ENCODE measurements at places on chromosomes 16 and 17. TPM values are rescaled to one million over a fixed set of nuclear protein-coding genes. Genes with fewer than 3 reads are reported as not detected.

Gene PROCA1
- 3.5 TPM for polyA plus RNA-seq

DNA sequence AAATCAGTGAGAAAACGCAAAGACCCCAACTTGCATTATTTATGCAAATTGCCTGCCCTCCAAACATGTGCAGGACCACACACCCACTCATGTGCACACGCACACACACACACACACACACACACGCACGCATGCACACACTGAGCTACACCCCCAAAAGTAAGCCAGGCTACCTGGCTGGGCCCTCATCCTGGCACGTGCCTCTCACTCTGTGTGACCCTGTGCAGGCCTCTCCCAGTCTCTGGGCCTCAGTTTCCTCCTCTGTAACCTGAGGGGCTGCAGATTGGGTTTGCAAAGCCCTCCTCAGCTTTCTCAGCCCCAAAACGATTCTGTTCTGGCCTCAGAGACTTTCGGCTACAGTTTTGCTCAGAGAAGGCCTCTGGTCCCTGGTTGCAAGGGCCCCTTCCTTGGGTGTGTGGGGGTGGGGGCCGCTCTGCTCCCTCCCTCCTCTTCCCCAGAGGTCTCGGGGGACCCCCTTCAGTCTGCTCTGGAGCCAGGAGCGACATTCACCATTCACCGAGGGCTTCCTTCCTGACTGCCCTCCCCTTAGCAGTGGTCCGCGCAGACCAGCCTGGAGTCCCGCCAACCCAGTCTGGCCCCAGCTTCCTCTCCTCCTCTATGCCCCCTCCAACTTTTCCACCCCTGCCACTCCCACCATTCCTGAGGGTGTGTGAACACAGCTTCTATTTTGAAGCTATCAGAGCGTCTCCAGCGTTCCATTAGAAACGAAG is 5.4 kb upstream of the PIK3R6 start:
- no peak for DNase-seq

DNA sequence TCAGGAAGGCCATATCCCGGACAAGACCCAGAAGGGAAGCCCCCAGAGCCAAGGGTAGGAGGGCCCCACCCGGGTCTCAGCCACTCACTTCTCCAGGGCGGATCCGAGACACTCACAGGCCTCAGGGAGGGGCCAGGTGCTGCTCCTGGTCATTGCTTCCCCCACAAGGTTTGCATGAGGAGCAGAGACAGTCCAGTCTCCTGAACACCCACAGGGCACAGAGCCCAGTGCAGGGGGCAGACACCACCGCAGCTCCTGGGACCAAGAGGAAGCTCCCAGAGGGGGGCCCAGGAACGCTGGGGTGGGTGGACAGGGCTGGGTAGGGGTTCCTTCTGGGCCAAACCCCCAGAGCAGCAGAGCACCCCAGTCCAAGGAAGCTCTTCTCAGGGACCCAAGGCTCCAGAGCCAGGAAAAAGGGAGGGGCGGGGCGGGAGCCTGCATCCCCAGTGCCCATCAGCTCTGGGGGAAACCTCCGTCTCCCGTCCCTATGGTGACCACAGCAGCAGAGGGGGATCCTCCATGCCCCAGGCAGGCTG is 709 bp upstream of the MRPL28 start:
- DNase-seq = no peak

DNA sequence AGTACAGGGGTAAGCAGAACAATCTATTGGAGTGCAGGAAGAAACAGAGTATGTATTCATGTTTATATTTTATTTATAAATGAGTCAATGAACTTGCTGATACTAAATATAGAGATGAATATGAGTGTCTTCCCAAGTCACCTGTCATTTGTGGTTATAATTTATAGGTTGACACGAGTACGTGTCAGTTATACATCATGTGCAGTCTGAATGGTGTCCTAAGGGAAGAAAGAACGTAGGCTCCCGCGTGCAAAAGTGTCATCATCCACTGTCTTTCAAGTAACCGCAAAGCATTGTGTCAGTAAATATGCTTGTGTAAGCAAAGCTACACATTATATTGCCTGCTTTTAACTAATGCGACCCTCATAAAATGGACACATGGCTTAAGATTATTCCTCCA is 786.1 kb downstream of the KCNJ2 start:
- no peak for DNase-seq

- DNase-seq = no peak
Observed at GRCh38 chr16:73371584-73372319, 323.8 kb upstream of the ZFHX3 start.

Gene ATP2C2
- polyA plus RNA-seq = 1.4 TPM

- DNase-seq = no peak
Observed at GRCh38 chr17:79811868-79812352, 15.0 kb upstream of the CBX8 start.
